ENCODE measurements at places on chromosomes 1 and 21.

DNA sequence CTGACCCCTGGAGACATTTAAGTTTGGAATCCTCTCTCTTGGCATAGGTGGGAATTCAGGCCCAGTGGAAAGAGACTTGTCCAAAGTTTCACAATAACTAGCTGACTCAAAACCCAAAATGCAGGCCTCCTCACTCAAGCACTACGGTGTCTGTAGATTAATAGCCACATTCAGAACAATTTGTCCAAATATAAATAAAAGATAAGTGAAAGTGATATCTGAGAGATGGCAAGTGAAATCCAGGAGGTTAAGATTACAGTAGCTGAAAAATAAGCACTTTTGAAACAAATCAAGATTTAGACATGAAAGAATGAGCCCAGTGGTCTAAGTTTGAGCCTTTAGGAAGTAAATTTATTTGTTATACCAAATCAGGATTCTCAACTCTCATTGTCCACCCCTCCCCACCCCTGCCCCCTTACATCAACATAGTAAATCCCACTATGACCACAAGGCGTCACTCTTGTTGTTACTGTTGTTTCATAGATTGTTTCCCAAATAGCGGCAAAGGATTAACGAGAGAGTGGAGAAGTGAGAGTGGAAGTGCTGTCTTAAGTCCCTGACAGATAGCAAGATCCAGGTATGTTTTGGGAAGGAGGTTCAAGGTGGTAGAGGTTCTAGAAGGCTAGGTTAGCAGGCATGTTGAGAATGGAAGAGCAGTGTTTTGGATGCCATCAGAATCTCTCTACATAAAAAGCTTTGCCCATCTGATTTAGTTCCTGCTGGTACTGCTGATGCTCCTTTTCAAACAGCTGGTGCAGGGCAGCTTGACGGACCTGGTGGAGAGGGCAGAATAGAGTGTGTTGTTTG, 7.1 kb upstream of the TPM3 start:
- peak; percentile 21 for DNase-seq

GRCh38 chr1:199733125-199733524, 294.4 kb upstream of the NR5A2 start:
- no peak for DNase-seq

DNA sequence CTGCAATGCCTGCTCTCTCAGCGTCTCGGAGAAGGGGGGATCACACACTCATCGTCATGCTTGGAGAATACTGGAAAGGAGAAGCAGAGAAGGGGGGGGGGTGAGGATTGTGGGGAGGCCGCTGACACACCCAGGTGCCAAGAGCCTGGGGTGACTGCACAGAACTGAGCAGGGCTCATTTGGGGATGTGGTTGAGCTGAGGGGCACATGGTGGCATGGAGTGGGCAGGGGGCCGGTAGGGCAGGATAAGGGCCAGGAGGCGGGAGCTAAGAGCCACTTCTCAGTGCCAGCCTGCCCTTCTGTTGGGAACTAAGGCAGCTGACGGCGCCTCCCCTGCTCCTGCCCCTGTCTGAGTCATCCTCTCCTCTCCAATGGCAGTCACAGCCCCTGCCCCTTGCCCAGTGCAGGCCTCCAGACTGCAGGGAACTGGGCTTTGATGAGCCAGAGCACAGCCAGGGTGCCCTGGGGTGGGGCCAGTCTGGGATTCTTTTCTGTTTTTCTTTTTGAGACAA, 27.2 kb downstream of the MRPL37 start:
- no peak for DNase-seq

- no peak for DNase-seq
These were observed 101.5 kb downstream of the C1orf94 start for GRCh38 chr1:34278211-34278610.

GRCh38 chr1:67700220-67700619, 15.2 kb downstream of the GADD45A start:
- no peak for DNase-seq

GRCh38 chr1:156836041-156836654, 19.5 kb upstream of the SH2D2A start:
- no peak for DNase-seq

- DNase-seq = no peak
These were observed 120.7 kb downstream of the CNIH3 start for GRCh38 chr1:224736619-224737352.

DNA sequence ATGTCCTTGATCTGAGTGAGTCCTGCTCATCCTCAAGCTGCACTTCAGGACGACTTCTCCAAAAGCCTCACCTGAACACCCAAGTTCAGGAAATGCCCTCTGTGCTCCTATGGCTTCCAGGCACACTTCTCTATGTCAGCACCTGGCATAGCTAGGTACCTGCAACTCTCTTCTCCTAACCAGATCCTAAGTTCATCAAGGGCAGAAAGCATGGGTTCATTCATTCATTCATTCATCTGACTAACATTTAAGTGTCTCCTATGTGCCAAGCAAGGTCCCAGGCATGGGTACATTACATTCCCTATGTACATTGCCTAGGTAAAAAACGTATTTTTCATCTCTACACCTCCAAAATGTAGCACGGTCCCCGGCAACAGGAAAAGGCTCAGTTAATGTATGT, 4.0 kb downstream of the RGS8 start:
- no peak for DNase-seq

DNA sequence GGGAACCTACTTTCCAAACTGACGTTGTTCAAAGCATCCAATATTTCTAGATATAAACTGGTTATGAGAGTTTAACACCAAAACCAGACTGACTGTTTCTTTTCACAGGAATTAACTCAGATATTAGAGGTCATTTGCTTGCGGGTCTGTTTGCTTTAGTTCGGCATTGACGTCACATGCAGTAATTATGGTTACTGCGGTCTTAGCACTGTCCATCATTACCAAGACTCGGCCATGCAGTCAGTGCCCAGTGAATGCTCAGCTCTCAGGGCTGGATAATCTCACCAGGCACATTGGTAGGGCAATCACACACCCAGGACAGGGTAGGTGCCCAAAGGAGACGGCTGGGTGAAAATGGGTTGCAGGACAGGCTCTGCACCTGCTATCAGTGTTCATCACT, 9.9 kb upstream of the F3 start:
- no peak for DNase-seq

Data from T-helper 9 cell (primary cell).